ENCODE measurements at places on chromosomes 6 and 20. TPM values are rescaled to one million over a fixed set of nuclear protein-coding genes. Genes with fewer than 3 reads are reported as not detected.

GRCh38 chr6:19803331-19804204 is 33.6 kb upstream of the ID4 start:
- H3K27ac ChIP-seq: peak overlapping the region; percentile 99
- H3K36me3 ChIP-seq: peaks cover 2% of the 10 kb centered on the region
- no peaks in the 10 kb centered on the region for H3K27me3 ChIP-seq
- DNase-seq: no peak

GRCh38 chr20:33352258-33353012 is 48.9 kb downstream of the CDK5RAP1 start:
- H3K27me3 ChIP-seq: no peaks in the 10 kb centered on the region
- no peak for DNase-seq
- no peaks in the 10 kb centered on the region for H3K4me1 ChIP-seq
- H3K36me3 ChIP-seq: peaks cover 17% of the 10 kb centered on the region
- H3K4me3 ChIP-seq: no peak overlapping the region

- H3K27me3 ChIP-seq: no peaks in the 10 kb centered on the region
- H3K4me3 ChIP-seq: no peak overlapping the region
- H3K27ac ChIP-seq: no peak overlapping the region
- no peak for DNase-seq
- no peaks in the 10 kb centered on the region for H3K4me1 ChIP-seq
- peaks cover 13% of the 10 kb centered on the region for H3K36me3 ChIP-seq
These were observed 20.1 kb upstream of the HELZ2 start for GRCh38 chr20:63594043-63594561.

DNA sequence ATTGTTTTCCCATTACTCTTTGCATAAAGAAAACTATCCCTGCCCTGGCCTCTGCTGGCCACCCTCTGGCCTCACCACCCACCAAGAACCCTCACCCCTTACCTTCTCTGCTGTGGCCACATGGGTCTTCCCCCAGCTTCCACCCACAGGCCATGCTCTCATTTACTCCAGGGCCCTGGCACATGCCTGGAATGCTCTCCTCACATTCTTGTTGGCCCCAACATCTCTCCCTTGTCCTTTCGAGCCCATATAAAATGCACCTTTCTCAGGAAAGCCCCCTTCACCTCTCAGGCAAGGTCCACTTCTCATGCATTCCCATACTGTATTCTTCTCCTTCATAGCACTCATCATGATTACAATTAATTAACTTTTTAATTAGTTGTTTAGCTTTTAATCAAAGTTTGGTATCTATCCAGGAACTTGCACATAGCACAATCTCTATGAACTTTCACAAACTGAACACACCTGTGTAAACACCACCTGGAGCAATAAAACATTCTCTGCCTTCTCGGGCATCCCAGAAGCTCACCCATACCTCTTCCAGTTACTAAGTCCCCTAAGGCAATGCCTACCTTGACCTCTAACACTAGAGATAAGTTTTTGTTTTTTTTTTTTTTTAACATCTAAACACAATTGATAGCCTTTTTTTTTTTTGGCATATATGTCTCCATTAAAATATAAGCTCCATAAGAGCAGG is 617.2 kb downstream of the PTPRT start:
- peaks cover 10% of the 10 kb centered on the region for H3K36me3 ChIP-seq
- peaks cover 8% of the 10 kb centered on the region for H3K4me1 ChIP-seq
- H3K27ac ChIP-seq: no peak overlapping the region
- H3K27me3 ChIP-seq: no peaks in the 10 kb centered on the region
- no peak for DNase-seq

- H3K27ac ChIP-seq: no peak overlapping the region
- H3K4me3 ChIP-seq: no peak overlapping the region
- H3K4me1 ChIP-seq: no peaks in the 10 kb centered on the region
- H3K36me3 ChIP-seq: no peaks in the 10 kb centered on the region
- DNase-seq: no peak
These were observed 7.5 kb upstream of the GGTLC1 start for GRCh38 chr20:23995905-23996666.

DNA sequence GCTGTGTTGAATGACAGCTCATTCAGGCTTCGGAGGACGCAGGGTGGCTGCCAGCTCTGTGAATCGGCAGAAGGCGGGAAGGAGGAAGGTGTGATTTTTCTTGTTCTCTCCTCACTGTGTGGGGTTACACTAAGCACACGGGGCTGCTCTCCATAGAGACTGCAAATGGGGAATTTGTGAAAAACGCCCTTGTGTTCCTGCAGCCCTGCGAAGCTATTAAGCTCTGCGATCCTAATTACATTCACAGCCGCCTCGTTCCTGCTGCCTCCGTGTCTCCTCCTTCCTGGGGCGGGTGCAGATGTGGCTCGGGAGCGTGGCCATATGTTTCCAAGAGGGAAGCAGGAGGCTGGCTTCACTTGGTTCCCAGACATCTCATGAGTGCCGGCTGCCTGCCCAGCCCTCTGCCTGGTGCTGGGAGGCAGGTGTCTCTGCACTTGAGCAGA is 124.0 kb downstream of the TOX2 start:
- peaks cover 26% of the 10 kb centered on the region for H3K27me3 ChIP-seq
- DNase-seq: no peak
- H3K27ac ChIP-seq: no peak overlapping the region
- no peaks in the 10 kb centered on the region for H3K36me3 ChIP-seq
- H3K4me1 ChIP-seq: no peaks in the 10 kb centered on the region

- H3K4me3 ChIP-seq: no peak overlapping the region
- H3K27me3 ChIP-seq: no peaks in the 10 kb centered on the region
- H3K27ac ChIP-seq: no peak overlapping the region
- no peaks in the 10 kb centered on the region for H3K36me3 ChIP-seq
- no peak for DNase-seq
- H3K4me1 ChIP-seq: no peaks in the 10 kb centered on the region
These were observed 98.6 kb downstream of the RFX6 start for GRCh38 chr6:116975600-116975999.

Gene HS3ST5
- total RNA-seq: 0.95 TPM

Gene SIRPD
- not detected for total RNA-seq

Gene SLC25A27
- 31.9 TPM for total RNA-seq

Gene LPA
- total RNA-seq: 3.2 TPM

Gene SGK2
- total RNA-seq: 8.7 TPM

Gene CENPW
- 26.9 TPM for total RNA-seq
